ENCODE measurements at places on chromosomes 13 and 19.
A peak's percentile ranks its signal among the peaks of the same experiment; 100 is the strongest.

DNA sequence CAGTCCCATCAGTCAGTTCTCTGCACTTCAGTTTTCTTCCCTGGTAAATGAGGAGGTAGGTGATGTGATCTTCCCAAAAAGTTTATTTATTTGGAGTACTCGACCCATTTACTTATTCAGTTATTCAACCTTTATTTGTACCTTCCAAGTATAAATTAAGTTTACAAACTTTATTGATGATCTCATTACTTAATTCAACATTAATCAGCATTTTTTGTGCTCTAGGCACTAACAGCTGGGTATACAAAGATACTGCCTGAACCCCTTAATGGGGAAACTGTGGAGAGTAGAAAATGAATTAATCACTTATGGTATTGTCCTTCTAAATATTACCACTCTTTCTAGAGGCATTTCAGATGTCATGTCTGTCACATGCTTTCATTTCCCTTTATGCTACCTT lies 293.3 kb downstream of the DLEU7 start:
- no peak for DNase-seq

DNA sequence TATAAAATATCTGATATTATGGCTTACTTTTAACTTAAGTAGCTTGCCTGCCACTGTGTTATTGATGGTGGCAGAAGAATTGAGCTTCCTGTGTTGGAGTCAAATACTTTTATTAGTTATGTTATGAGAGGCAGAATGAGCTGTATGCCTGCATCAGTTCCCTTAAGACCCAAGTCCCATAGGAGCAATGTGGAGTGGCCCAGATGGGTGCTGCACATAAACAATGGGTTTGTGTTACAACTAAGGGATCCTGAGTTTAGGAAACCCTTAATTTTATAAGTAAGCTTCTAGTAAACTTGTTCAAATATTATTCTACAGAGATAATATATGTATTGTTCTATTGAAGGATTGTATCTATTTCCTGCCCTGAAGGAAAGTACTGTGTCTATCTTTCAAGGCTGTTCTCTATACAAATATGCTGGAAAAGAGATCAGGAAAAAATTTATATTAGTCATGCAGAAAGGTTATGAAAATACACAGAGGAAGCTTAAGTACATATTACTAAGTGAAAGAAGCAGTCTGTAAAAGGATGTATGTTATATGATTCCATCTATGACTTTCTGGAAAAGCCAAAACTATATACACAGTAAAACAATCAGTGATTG lies 2018.0 kb upstream of the PCDH20 start:
- DNase-seq, result no peak

DNA sequence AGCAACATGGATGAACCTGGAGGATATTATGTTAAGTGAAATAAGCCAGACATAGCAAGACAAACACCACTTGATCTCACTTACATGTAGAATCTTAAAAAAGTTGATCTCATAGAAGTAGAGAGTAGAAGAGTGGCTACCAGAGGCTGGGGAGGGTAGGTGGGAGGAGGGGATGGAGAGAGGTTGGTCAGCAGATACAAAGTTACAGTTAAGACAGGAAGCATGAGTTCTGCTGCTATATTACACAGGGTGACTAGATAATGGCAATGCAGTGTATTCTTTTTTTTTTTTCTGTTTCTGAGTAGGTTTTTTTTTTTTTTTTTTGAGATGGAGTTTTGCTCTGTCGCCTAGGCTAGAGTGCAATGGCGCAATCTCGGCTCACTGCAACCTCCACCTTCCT lies 15.2 kb upstream of the THSD1 start:
- no peak for DNase-seq

GRCh38 chr13:37488726-37489125 lies 109.8 kb downstream of the POSTN start:
- no peak for DNase-seq

- DNase-seq, result no peak
Measured at GRCh38 chr13:27770809-27771208, 21.5 kb upstream of the GSX1 start.

- no peak for DNase-seq
Measured at GRCh38 chr13:88526186-88526852, 855.1 kb downstream of the SLITRK5 start.

DNA sequence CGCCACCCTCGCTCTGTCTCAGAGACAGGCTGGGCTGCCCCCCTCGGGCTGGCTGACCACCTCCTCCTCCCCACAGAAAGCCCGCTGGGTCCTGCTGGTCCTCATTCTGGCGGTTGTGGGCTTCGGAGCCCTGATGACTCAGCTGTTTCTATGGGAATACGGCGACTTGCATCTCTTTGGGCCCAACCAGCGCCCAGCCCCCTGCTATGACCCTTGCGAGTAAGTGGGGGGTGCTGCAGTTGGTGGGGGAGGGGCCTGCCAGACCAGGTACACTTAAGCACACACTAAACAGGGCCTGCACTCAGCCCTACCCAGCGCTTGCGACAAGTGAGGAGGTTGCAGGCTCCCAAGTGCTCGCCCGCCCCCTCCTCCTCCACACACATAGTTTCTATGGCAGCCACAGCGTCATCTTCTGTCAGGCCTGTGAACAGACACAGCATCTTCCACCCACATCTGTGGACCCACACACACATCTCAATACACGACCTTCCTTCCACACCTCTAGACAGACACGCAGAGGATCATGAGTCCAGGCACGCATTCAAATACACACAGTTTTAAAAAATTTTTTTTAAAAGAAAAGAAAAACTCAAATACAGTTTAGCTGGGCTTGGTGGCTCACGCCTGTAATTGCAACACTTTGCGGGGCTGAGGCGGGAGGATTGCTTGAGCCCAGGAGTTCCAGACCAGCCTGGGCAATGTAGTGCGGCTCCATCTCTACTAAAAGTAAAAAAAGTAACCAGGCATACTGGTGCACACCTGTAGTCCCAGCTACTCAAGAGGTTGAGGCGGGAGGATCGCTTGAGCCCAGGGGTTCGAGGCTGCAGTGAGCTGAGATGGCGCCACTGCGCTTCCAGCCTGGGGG lies 18.4 kb downstream of the PLD3 start:
- DNase-seq, result peak; percentile 65

- DNase-seq, result no peak
Measured at GRCh38 chr13:40434516-40435397, 231.7 kb downstream of the FOXO1 start.

DNA sequence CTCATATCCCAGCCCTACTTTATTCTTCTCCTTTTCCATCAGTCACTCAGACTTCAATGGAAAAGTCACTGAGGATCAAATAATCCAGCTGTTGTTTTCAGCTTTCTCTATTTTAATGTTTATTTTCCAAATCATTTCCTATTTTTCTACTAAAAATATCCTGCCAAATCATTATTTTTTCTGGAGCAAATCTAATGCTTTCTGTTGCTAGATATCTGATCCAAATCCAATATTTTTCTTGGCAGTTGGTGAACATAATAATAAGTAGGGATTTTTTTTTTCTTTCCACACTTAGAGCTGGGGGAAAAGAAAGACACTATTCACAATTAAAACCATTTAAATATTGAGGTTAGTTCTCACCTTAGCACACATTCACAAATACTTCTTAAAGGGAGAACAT lies 656.1 kb downstream of the DACH1 start:
- no peak for DNase-seq

DNA sequence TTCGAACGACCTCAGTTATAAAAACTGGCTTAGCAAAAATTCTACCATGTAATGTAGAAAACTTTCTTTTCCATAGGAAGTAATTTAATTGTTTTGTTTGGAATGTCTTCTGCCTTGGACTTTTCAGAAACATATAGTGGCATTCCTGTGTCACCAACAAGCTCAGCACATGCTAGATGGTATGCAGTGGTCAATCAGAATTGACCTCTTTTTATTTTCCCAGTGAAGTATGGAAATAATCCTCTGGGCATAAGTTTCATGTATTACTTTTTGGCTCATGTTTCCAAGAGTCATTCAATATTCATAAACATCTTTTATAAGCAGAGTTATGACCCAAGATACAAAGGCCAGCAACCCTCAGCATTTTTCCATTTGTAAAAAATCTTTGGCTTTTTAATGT lies 33.6 kb downstream of the NALCN start:
- DNase-seq, result no peak

GRCh38 chr19:13290741-13291140 lies 140.5 kb downstream of the IER2 start:
- DNase-seq, result no peak

DNA sequence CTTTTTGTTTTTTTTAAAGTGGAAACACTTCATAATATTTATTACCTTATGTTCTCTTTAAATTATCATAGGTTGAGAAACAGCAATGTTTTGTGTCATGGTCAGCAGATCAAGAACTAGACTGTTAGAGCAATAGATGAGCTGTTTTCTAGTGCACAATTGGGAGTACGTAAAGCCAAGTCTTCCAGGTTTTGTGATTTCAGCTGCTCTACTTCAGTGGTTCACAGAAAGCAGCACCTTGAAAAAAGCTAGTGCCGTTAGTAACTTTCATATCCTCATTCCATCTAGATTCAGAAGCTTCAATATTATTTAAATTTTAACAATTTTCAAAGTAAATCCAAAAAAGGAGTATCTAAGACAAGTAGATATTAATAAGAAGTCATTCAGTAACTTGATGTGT lies 1.9 kb downstream of the GPR18 start:
- DNase-seq, result no peak

GRCh38 chr19:1245494-1246264 lies 2.7 kb upstream of the MIDN start:
- no peak for DNase-seq

GRCh38 chr19:45507872-45508416 lies 665 bp downstream of the VASP start:
- no peak for DNase-seq

DNA sequence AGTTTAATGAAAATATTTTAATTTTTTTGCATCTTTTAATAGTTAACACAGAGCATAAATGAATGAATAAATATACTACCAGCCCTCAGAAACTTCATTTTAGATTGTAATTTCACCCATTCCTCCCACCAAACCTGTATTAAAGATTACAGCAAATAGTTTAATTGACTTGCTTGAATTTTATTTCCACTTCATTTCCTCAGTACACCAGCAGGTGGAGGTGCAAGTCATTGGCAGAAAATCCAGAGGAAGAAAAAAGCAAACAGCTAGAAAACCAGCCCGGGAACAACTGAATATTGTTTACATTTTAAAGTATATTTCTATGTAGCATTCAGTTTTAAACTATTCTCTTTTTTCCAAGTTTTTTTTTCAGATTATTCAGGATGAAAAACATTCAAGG lies 177.8 kb downstream of the OLFM4 start:
- DNase-seq, result no peak

- no peak for DNase-seq
Measured at GRCh38 chr19:13872339-13872694, 4.6 kb upstream of the NANOS3 start.

DNA sequence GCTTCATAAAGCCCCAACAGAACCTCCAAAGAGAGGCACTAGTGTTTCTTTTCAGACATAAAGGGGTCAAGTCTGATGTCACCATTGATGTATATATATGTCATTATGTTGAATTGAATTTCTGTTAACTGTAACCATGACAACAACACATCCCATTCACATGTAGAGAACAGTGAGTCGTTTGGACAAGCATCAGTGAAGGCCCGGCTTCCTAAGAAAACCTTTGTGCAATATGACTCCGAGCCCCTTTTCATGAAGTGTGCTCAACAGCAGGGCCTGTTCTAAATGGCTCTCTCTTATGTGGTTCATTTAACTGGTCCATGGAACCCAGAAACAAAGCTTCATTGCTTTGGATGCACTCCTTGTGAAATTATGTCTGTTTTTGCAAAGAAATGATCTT lies 67.2 kb upstream of the UBL3 start:
- no peak for DNase-seq

Measured in nucleus accumbens (tissue), 56 donors.